ENCODE measurements at places on chromosomes 7 and 10.

DNA sequence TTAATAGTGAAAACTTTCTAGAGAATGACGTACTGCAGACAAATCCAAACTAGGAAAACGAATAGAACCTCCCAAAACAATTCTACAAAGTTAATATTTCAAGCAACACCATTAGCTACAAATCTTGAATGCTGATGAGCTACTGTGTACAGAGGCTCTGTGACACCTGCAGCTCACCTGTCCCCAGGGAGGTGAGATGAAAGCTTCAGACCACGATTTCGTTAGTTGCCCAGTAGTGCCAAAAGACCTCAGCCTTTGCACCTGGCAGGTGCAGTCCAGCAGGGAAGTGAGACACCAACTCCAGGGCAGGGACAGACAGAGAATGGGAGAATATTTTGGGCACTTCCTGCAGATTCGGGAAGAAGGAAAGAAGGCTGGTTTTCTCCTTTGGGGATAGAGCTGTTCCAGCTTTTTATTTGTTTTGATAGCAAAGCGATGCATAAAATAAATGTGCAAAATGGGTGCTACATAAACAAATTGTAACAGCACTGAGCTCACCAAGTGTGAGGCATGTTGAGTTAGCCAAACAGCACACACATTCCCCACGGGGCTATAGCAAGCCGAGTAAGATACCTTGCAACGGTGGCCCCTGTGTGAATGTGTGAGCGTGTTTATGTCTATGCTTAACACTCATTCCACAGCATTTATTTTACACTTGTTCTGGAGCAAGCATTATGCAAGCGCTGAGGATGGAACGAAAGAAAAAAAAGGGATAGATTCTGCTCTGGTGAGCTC, 1024.8 kb upstream of the AUTS2 start:
- no peak for DNase-seq

DNA sequence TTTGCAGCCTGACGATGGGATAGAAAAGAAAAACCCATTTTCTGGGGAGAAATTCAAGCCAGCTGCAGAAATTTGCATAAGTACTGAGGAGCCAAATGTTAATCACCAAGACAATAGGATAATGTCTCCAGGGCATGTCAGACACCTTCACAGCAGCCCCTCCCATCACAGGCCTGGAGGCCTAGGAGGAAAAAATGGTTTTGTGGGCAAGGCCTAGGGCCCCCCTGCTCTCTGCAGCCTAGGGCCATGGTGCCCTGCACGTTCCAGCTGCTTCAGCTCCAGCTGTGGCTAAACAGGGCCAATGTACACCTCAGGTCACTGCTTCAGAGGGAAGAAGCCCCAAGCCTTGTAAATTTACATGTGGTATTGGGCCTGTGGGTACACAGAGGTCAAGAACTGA, 158.2 kb downstream of the VWC2 start:
- no peak for DNase-seq

DNA sequence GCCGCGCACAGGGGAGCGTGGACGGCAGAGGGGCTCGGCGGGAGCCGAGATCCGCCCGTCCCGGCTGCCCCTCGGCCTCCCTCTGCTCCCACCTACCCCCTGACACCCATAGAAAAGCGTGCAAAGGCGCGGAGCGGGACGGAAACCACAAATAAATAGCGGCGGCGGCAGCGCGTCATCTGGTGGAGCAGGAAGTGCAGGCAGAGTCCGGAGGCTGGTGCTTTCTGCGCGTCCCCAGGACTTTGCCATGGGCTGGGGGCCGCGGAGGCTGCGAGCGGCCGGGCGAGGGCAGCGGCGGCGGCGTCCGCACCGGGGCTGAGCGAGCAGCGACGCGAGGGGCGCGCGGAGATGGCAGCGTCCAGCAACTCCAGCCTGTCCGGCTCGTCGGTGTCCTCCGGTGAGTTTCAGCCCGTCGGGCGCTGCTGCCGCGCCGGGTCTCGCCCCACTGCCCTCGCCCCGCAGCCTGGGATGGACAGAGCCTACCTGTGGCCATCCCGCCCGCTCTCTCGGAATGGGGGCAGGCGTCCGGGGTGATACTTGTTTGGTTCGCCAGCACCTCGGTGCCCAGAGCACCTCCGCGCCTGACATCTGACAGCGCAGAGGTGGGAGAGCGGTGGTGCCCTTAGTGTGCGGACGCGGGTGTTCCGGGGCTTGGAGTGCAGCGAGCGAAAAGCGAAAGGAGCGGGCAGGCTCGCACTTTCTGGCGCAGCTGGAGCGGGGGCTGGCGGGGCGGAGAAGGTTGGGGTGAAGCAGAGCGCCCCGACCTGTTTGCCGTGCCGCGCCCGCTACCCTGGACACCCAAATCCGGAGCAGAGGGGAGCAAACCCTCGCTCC, at the start of gene CHN2:
Gene CHN2, plus strand, starts transcription at position 182 of the 834 bp plus-strand sequence.
- peak; percentile 13 for DNase-seq

- DNase-seq = no peak
Measured at GRCh38 chr7:81774551-81774950, 4.7 kb upstream of the HGF start.

DNA sequence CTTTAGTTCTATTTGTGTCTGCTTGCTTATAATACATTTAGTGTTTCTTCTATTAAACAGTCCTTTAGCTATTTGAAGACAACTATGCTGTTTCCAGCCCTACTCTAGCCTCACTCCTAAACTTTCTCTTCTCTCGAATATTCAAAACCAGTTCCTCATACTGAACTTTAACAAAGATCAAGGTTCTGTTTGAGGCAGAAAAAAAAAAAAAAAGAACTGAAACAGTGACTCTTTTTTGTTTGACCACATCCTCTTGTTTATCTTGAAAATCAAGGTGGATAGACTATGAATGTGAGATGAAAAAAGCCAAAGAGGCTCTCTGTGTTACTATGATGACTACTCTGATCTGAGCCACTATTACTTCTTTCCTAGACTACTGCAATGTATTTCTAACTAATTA, 154.3 kb downstream of the ZNF365 start:
- no peak for DNase-seq
